ENCODE measurements at places on chromosomes 16 and 17. TPM values are rescaled to one million over a fixed set of nuclear protein-coding genes. Genes with fewer than 3 reads are reported as not detected.

GPR139 gene
- not detected for total RNA-seq

PAQR4 gene
- 0.60 TPM for total RNA-seq

TMEM220 gene
- 13.8 TPM for total RNA-seq

SLC35G6 gene
- total RNA-seq, result not detected

MRPL58 gene
- 29.4 TPM for total RNA-seq

UTS2R gene
- not detected for total RNA-seq

YPEL3 gene
- total RNA-seq, result 264 TPM

SCGB1C2 gene
- total RNA-seq, result not detected

ESRP2 gene
- 0.36 TPM for total RNA-seq

NEUROD2 gene
- not detected for total RNA-seq

TEKT3 gene
- not detected for total RNA-seq

OTOP3 gene
- total RNA-seq, result not detected

WSCD1 gene
- total RNA-seq, result not detected

C1QTNF1 gene
- not detected for total RNA-seq

MYH2 gene
- not detected for total RNA-seq

TMEM114 gene
- not detected for total RNA-seq

CEP112 gene
- total RNA-seq, result 1.7 TPM

PRSS27 gene
- total RNA-seq, result 1.2 TPM

RAB37 gene
- 35.9 TPM for total RNA-seq

Data from naive thymus-derived CD8-positive, alpha-beta T cell (primary cell).